Fibroblast of skin of back (primary cell): ENCODE measurements at places on chromosomes 12 and 14.

DNA sequence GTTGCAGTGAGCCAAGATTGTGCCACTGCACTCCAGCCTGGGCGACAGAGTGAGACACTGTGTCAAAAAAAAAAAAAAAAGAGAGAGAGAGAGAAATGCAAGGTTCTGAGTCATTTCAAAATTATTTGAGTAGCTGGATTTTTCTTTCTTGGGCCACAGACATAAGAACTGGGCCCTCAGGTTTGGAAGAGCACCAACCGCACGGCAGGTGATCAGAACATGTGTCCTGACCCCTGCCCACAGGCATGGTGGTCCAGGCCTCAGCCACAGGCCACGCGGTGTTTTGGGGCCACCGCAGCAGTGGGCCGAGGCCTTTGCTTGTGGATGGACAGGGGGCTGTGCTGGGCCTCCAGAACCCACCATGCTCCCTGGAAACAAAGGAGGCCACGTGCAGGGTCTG, 126.7 kb downstream of the CALM1 start:
- peak; percentile 60 for DNase-seq

GRCh38 chr14:90513161-90514014, 116.6 kb downstream of the CALM1 start:
- no peak for DNase-seq

DNA sequence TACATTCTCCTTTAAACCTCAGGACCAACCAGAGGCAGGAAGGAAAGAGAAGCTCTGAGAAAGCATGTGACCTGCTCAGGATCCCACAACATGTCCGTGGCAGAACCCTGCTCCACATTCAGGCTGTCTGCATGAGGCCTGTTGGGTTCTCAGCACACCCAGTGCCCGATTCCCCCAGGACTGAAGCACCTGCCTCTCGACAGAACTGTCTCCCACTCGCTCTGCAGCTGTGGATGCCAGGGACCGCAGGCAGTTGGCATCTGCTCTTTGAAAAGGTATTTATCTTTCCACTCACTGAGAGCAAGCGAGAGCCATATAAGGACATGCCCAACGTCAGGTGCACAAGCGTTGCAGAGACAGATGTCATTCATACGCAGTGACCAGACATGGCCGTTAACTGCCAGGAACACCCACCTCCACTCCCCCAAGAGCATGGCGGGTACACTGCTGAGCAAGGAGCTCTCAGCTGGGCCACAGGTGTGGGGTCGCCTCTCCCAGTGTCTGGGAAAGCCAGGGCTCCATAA, 18.9 kb downstream of the PITPNM2 start:
- no peak for DNase-seq

GRCh38 chr12:105865886-105866285, 272.9 kb downstream of the NUAK1 start:
- DNase-seq, result no peak
